ENCODE measurements at places on chromosomes 2 and 18.

DNA sequence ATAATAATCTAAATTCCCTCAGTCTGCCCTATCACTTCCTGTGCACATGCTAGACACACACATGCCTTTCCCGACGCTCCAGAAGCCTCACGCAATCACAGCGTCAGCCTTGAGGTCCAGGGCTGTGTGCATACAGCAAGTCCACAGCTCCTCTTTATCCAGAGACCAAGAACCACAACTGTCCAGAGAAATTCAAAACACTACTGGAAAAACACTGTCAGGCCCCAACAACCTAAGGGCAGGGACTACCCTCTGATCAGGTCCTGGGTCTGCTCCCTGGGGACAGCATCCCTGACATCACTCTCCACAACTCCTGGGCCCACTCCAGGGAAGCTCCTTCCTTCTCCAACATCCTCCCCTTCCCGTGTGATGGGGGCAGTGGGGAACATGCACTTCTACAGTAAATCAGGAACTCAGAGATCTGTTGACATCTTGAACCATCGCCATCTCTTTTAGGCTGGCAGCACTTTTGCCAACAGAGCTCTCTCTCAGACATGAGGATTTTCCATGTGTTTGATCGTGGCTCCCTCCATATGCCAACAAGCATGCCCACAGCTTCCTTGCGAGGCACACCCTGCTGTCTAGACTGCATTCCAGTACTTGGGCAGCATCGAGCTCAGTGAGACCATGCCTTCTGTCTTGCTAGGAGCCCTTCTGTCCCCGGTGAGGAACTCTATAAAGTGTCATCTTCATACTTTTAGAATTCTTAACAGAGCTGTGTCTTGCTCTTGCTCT, 15.4 kb downstream of the TEX51 start:
- DNase-seq = no peak

- DNase-seq = no peak
Measured at GRCh38 chr18:65721619-65722018, 29.2 kb upstream of the CDH7 start.

GRCh38 chr2:219297766-219298456, 11.3 kb downstream of the PTPRN start:
- no peak for DNase-seq

GRCh38 chr18:9992300-9992972, 78.6 kb downstream of the VAPA start:
- DNase-seq = no peak

DNA sequence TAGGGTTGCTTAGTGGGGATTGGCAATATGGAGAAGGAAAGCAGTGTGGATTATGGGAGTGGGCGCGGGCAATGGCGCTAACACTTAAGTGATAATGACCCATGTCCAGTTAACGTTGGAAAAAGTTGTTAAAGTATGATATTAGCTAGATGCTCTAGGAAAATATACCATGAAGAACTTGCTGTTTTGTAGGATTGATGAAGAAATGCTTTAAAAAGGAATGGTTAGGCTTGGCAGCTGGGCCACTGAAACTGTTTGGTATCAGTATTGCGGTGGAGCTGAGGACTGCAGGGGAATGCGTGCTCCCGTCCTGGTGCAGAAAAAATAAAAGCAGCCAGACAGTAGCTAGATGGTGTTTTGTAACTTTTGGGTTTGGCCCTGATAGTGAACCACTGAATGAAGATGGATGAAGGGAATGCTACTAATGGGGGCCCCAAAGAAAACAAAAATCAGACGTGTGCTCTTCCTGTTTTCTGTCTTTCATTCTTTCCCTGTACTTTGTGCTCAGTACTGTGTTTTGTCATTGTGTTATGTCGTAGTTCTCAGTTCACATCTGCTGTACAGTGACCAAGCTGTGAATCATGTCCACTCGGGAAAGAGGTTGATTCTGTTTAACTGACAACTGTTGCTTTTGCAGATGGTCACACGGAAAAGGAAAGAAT, 999 bp downstream of the INSIG2 start:
- DNase-seq = no peak

DNA sequence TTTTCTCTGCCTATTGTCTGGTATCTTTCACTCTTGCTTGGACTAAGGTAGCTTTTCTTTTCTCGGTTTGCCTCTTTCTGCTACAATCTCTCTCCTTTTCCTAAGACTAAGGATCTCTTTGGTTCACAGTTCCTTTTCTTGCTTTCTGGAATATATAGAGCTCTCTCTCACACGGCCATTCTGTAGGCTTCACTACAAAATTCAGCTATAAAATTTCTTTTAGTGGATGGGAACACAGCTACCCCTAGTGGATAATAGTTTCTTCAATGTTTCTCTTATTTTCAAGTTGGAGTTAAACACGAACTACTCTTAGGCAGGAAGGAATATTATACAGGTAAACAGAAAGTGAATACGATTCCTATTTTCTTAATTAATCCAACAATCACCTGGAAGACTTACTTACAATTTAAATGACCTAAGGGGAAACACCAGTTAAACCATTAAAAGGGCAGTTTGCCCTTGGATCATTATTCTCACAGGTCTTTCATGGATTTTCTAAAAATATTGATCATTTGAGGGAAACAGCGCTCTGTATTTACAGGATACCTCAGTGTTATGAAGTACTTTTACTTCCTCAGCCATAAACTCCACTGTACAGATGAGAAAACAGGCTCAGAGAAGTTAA, 140.5 kb downstream of the LRP2 start:
- DNase-seq = no peak

DNA sequence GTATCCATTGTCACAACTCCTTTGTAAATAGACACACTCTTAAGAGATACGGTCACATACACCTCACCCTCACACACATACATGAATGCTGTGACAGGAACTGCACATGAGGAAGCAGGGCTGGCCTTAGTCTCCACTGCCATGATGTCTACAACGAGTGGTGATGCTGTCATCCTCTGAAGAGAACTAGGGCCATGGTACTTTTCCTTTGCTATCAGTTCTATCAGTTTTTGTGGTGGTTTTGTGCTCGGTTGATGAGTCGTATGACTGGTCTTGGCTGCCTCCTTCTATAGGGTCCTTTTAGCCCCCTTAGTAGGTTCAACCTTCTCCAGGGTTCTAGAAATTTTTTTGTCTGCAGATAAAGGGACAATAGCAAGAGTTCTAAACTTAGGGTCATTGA, 66.0 kb downstream of the MYO3B start:
- no peak for DNase-seq

DNA sequence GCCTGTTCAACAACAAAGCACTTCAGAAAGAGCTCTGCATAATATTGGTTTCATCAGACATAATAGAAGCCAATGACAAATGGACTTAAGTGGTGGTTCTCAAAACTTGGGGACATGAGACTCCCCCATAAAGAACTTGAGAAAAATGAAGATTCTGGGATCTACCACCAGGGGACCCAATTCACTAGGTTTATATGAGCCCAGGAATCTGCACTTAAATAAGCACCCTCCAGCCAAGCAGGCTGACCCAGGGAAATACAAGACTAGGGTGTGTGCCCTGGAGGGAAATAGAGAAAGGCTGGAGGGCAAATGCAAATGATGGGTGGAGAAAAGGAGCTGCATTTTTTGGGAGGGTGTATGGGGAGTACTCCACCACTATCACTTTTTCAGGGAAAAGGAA, 52.5 kb downstream of the SATB2 start:
- no peak for DNase-seq

GRCh38 chr2:216535454-216535995, 36.9 kb downstream of the RPL37A start:
- no peak for DNase-seq

DNA sequence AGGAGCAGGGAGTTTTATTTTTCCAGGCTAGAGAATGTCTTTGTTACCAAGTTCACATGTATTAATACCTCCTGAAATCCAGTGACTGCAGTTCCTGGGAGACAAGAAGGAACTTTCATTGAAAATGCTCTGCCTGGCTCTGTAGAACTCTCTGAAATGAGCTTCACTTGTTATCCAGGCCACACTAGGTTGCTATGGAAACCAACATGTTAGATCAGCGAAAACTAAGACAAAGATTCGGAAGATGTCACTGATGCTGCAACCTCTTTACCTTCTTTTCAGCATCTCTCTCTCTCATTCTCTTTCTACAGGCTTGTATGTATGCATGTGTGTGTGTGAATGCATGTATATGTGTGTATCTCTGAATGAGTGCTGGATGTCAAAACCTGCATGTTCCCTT, 218.5 kb downstream of the TRIB2 start:
- DNase-seq = no peak
